Stimulated activated naive CD4-positive, alpha-beta T cell (primary cell): ENCODE measurements at places on chromosomes 16 and 17.

GRCh38 chr17:73029991-73030390 is 62.5 kb downstream of the SLC39A11 start:
- DNase-seq = no peak

GRCh38 chr16:80457871-80458270 is 82.9 kb upstream of the DYNLRB2 start:
- DNase-seq = no peak

DNA sequence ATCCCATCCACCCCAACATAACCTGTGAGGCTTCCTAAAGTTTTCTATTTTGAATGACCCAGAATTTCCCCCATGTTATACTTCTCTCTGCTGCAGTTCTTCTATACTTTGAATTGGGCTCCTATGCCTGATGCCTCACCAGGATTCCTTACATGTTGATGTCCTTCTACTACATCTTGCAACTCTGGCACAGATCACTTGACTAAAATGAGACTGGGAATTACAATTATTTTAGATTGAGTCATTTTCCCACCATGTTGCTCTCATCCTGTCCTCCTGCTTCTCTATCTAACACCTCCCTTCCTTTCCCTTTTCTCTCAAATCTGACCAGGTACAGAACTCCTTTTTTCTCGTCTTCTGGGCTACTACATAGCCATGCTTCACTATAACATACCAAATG is 314.0 kb upstream of the KCNJ16 start:
- DNase-seq = no peak

GRCh38 chr17:70865993-70866804 is 696.9 kb downstream of the KCNJ2 start:
- no peak for DNase-seq

- no peak for DNase-seq
These were observed 8.2 kb downstream of the FMNL1 start for GRCh38 chr17:45229681-45230409.

DNA sequence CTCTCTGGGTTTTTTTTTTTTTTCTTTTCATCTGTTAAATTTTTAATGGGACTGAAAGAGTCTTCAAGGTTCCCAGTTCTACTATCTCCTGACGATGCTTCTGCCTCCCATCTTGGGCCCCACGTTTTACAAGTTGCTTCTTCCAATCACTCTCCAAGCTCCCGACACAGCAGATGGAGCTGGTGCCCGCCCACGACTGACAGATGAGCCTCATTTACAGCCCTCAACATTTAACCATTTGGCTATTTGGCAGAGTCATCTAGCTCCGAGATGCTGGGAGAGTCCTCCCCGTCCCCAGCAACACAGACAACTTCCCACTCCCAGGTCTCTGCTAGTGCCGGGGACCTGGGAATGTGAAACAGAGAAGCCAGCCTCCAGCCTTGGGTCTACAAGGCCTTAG is 276.9 kb downstream of the SHISA9 start:
- DNase-seq = no peak

GRCh38 chr16:82056550-82056896 is 21.5 kb downstream of the HSD17B2 start:
- no peak for DNase-seq

GRCh38 chr17:59825533-59826322 is 67.0 kb downstream of the TUBD1 start:
- DNase-seq = no peak

GRCh38 chr16:54325616-54326265 is 39.2 kb upstream of the IRX3 start:
- no peak for DNase-seq

DNA sequence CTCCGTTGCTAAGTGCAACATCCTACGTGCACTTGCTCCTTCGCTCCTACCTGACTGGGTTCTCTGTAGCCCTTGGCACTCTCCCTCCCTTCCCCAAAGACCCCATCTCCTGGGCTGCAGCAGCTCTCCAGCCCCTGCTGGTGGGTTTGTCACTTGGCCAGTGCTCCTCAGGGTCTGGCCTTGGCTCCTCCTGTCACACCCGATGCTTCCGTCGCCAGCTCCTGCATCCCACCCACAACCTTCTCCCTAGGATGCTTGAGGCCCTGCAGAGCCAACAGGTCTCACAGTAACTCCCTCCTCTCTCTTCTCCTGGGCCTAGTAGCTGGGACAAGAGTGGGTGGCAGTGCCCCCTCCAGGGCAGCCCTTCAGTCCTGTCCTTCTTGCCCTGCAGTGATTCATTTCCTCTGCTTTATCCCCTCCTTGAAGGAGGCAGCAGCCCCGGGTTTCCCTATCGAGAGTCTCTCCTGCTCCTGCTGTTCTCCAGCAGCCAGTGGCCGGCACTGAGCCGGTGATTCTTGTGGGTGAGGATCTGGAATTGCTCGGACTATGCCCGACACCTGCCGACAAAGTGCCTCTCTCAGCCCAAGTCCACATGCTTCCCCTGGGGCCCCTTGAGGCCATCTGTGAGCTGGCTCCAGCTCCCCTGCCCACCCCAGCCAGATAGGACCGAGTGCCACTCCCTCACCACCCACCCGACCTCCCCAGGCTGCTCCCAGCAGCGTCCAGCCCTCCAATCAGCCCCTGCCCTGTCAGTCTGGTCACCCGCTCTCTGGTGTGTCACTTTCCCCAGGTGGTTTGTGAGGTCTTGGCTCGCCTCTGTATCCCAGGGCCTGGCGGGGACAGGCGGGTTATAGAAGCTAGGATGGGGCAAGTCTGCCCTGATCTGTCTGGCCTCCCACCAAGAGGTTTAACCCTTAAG is 3.8 kb downstream of the LITAFD start:
- DNase-seq = no peak

DNA sequence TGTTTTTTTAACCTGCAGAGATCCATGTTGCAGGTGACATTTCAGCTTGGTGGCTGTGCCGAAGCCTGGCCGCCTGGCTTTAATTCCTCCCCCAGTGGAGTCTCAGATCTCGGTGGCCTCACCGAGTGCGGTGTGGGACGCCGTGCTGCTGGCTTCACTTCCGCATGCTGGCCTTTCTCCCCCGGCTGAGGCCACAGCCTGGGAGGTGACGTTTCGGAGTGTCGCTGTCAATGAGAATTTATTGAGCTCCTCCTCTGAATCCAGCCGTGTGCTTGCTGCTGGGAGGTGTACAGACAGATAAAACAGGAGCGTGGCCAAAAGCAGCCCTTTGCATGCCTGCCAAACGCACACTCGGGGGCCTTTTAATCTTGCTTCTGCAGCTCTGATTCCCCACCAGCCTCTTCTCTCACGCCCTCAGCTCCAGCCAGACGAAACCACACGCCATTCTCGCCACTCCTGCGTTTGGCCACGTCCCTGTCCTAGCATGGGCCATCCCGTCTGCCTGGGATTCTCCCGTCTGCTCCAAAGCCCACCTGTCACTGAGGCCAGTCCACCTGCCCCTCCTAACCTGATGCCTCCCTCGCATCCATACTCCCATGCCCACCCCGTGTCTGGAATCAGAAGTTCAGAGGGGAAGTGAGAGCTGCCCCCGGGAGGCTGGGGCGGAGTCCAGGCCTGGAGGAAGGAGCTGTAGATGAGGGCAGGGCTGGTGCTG is 3.6 kb downstream of the GSE1 start:
- DNase-seq = peak; percentile 27

GRCh38 chr17:80102664-80103448 is 1.5 kb downstream of the GAA start:
- no peak for DNase-seq

DNA sequence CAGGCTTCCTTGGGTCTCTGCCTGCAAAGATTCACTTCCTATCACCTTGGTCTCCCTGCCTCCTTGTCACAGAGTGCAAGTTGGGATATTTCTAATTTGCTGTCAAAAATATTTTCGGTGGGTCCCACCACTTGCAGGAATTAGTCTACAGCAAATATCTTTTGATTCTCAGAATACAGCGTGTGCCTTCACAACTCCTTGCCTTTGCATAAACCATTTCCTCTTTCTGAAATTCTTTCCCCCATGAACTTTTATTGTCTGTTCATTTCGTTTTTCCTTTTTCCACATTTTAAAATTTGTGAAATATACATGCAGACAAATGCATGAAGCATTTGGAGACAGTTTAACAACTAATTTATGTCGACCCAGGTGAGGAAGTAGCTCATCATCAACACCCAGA is 60.0 kb downstream of the HS3ST3B1 start:
- no peak for DNase-seq

- peak; percentile 70 for DNase-seq
These were observed 7.5 kb downstream of the SRSF1 start for GRCh38 chr17:57999496-58000017.

- DNase-seq = no peak
These were observed 15.9 kb downstream of the POLR3E start for GRCh38 chr16:22312897-22313781.

- peak; percentile 30 for DNase-seq
These were observed 735 bp downstream of the PSMD11 start for GRCh38 chr17:32445074-32445415.

DNA sequence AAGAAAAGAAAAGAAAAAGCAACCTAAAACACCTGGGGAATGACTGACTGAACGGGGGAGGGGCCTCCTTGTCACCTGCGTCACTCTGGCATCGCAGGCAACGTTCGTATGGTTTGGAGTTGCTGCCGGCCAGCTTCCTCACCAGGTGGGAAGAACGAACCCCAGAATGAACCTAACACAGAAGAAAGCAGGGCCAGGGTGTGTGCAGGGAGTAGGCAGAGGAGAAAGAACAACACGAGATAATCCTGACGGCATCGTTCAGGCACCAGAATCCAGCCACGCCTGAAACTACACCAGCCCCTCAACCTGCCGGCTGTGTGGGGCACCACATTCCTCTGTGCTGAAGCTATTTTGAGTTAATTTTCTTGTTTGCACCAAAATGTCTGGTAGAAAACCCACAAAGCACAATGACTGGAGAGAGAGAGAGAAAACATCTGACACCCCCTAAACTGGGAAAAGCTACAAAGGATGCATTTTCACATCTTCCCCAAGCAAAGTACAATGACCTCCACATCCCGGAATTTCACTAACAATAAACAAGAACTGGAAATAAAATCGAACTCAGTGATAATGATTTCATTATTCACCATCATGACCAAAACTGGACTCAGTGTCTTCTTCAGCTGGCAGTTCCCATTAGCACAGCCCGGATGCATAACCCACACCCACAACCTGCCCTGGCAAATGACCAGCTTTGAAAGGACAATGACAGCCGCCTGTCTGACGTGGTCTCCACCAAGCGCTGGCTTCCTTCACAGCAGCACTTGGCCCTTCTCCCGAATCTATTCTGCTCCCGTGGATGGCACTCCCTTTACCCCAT is 23.6 kb downstream of the RAB40B start:
- no peak for DNase-seq

GRCh38 chr16:76634847-76635697 is 357.9 kb downstream of the CNTNAP4 start:
- no peak for DNase-seq

DNA sequence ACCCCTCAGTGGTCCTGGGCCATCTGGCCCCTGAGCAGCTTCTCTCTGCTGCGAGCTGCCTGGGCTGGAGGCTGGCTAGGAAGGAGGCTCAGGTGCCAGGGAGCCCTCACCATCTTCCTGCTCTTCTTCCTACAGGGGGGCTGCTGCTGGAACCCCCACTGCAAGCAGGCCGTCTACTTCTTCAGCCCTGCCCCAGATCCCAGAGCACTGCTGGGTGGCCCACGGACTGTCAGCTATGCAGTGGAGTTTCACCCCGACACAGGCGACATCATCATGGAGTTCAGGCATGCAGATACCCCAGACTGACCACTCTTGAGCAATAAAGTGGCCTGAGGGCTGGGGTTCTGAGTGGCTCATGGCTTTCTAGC is 46.1 kb downstream of the PRMT7 start:
- no peak for DNase-seq

- DNase-seq = no peak
These were observed 58.1 kb downstream of the MAP2K4 start for GRCh38 chr17:12078791-12079190.

- no peak for DNase-seq
These were observed 887 bp upstream of the EVI2B start for GRCh38 chr17:31314782-31315100.

DNA sequence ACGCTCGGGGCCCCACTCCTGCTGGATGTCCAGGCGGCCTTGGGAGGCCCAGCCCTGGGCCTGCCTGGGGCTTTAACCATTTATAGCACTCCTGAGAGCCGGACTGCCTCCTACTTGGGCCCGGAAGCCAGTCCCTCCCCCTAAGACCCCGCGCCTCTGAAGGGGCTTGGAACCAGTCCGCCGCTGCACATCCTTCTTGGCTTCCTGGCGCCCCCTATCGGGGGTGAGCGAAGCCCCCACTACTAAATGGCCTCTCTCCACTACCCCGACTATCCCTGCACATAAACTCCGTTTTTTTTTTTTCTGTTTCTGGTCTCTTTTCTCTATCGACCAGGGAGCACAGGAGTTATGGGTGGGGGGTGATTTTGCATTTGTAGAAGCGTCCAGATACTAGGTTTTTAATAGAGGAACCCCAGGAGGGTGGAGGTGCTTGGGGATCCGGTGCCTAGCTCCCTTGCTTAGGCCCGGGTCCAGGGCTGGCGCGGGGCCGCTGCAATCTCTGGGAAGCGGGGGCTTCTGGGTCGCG is 633 bp upstream of the NOL3 start:
- peak; percentile 17 for DNase-seq

- DNase-seq = no peak
These were observed 10.0 kb downstream of the BAIAP2 start for GRCh38 chr17:81044764-81045589.

DNA sequence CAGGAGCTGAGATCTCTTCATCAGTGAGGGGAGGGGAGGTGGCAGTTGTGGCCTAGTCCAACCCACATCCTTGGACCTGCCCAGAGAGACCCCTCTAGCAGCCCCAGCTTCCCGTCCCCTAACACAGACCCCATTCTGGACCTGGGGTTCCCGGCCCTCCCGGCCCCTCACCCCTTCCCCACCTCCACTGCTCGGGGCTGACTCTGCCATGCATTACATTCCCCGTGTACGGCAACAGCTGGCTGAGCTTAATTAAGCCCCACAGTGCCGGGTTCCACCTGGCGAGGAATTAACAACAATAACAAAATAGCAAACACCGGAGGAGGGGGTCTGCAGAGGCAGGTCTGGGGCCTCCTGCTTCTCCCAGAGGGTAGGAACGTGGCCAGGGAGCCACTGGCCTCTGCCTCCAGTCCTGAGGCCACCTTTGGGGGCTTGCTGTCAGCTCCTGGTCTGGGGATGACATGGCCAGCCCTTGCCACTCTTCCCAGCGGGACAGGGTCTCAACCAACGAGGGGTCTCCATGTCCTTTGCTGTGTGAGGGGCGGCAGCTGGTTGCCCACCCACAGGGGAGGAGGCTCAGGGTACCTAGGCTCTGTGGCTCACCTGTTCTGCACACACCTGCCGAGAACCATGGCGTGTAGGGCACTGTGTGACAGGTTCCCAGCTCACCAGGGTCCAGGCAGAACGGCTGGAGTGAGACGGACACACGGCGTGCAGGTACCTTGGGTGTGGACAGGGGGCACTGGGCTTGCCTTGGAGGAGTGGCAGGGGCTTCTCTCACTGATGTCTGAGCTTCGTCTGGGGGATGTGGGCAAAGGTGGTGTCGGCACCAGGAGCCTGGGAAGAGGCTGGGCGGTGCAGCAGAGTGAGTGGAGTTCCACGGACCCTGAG is 46.9 kb upstream of the CBFA2T3 start:
- DNase-seq = no peak
